ENCODE measurements at places on chromosomes 12 and 14.

- no peak for DNase-seq
These were observed 17.5 kb upstream of the CCDC63 start for GRCh38 chr12:110829308-110829707.

DNA sequence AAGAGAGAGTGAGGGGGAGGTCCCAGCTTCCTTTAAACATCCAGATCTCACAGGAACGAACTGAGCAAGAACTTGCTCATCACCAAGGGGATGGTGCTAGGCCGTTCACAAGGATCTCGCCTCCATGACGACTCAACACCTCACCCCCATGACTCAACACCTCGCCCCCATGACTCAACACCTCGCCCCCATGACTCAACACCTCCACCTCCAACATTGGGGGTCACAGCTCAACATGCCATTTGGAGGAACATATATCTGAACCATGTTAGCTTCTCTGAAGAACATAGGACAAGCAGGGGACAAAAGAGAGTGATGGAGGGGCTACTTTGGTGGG lies 66.0 kb upstream of the LHX5 start:
- DNase-seq, result no peak

GRCh38 chr14:50344876-50345563 lies 32.9 kb downstream of the DMAC2L start:
- no peak for DNase-seq

DNA sequence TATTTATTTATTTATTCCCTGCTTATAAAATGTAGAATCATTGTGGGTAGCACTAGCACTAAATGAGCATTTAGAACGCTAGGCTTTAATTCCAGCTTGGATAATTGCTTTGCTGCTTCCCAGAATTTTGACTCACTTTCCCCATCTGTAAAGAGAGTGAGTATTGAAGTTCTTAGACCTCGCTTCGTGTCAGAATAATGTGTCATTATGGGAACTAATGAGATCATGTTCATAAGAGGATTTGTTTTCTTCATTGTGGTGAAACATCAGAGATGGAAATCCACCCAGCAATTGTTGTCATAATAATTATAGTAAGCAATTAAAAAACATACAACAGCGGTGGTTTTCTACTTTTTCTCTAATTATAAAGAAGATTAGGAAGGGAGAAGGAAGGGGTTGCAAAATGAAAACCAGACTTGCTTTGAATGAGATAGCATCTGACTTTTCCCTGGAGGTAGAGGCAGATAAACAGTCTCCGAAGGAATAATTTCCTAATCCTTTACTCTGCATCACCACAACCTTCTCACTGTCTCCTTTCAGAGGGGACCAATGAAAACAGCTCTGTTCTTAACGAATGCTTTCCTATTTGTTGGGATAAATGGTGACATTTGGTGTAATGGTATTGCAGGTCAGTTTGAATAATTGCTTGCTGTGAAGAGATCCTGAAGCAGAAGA lies 86.8 kb upstream of the ARHGAP5 start:
- no peak for DNase-seq

DNA sequence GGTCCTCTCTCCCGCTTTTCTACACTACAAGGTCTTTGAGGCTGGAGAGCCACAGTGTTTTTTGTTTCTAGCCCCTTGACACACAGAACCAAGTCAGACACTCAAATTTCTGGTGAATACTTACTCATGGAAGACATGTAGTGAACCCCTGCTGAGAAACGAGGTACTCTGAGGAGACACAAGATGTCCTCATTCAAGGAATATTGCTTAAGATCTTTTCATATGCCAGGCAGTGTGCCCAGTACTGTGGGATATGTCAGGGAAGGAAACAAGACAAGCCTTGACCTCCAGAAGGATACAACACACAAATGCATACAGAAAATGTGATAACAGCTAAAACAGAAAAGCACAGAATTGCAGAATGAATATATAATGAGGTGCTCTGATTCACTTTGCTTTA lies 75.9 kb downstream of the TMTC1 start:
- no peak for DNase-seq

GRCh38 chr12:51322452-51322851 lies 1.5 kb downstream of the BIN2 start:
- DNase-seq, result no peak

DNA sequence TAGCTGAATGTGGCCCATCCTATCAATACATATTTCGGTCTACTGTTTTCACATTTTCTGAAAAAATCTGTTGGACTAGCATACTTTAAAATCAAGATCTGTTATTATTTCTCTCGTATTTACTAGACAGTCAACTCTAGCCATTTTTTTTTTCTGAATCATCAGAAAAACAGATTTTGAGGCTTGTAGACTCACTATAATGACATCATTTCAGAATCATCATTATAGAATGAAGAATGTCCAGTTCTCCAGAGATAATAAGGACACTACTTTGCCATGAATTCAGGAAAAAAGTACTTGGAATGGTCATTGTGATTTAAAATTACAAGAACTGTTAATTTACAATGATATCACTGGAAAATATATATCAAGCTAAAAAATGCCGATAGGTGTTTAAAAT lies 589.8 kb downstream of the KCNH5 start:
- DNase-seq, result no peak

DNA sequence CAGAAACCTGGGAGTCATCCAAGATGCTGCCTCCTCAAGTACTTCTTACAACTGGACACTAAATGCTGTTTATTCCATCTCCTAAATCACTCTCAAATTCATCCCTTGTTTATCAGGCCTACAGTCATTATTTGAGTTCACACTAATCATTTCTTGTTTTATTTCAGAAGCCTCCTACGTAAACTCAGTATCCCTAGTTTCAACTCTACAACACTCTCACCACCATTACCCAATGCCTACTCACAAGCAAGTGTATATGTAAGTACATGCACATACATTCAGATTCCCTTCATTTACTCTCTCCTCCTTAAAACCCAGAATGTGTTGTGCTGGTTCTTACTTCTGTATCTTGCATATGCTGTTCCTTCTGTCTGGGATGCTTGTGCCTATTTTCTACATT lies 43.0 kb downstream of the DDHD1 start:
- no peak for DNase-seq

GRCh38 chr12:61282790-61283575 lies 977.2 kb upstream of the USP15 start:
- no peak for DNase-seq

- no peak for DNase-seq
These were observed 7.2 kb upstream of the DICER1 start for GRCh38 chr14:95164506-95164905.

GRCh38 chr14:85634205-85634604 lies 104.3 kb downstream of the FLRT2 start:
- DNase-seq, result no peak

- no peak for DNase-seq
These were observed 14.6 kb downstream of the CCDC88C start for GRCh38 chr14:91402771-91403600.

GRCh38 chr14:43042408-43042807 lies 1435.7 kb downstream of the LRFN5 start:
- no peak for DNase-seq
